Right kidney (tissue), 9 donors: ENCODE measurements at places on chromosomes 2 and 18.

- DNase-seq = no peak
Observed at GRCh38 chr2:239349453-239350135, 51.2 kb downstream of the HDAC4 start.

DNA sequence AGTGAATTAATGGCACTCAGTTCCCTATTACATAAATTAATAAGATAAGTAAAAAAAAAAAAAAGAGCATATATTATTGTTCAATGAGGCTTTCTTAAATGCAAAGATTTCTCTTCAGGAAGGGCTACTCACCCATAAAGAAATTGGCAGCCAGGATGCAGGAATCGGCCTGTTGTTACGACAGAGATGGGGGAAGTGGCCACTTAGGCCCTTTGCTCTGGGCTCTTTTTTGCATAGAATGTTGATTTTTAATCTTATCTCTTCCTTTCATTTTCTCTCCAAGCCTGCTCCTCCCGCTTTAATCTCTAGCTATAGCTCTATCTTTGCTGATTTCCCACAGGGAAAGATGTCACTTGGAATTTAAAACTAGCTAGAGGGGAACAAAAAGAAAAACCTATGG, 391.8 kb upstream of the CRIM1 start:
- DNase-seq = no peak

- DNase-seq = peak; percentile 38
Observed at GRCh38 chr2:81981585-81981984, 1677.0 kb upstream of the LRRTM1 start.

- DNase-seq = no peak
Observed at GRCh38 chr2:32474381-32474780, 117.6 kb downstream of the BIRC6 start.

- DNase-seq = no peak
Observed at GRCh38 chr2:70674636-70675430, 93.2 kb downstream of the ADD2 start.

DNA sequence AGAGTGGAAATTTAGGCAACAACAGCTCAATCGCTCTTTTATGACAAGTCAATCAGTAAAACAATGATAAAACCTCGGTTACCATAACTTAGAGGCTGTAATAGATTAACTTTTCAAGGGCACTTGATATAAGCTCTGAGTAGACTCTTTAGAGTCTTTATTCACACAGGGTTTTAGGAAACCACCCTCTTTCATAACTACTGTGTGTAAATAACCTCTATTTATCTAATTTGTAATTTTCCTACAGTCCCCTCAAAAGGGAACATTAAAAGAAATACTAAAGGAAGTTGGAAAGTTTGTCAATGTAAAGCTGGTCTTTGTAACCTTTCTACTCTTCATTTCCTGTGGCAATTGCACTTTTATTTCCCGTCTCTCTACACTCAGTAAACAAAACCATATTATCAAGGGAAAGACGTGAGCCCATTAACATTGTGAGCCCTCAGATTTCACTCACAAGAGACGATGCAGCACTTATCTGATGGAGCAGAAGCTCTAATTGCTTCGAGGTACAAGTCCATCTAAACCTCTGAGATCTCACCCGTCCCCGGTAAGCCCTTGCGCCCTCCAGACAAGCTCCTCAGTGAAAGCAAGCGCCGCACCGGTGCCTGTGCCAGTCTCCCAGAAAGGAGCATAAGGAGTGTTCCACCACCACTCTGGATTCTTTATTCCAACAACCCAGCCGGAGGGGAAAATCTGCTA, 1.1 kb upstream of the HOXD1 start:
- DNase-seq = no peak

DNA sequence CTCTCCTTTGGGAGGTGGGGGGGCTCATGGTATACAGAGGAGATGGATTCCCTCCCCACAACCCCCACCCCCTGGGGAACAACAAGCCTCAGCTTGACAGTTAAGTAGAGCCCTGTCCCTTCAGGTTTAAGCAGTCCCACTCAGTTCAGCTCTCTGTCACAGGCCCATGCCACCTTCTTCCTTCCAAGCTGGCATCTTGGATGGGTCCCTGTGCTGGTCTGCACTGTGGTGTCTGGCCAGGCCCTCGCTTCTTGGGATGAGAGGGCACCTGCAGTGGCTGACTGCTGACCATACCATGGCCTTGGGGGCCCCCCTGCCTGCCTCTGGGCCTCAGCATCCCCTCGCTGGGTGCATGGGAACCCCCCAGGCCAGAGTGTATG, 20.4 kb upstream of the GPR17 start:
- no peak for DNase-seq

DNA sequence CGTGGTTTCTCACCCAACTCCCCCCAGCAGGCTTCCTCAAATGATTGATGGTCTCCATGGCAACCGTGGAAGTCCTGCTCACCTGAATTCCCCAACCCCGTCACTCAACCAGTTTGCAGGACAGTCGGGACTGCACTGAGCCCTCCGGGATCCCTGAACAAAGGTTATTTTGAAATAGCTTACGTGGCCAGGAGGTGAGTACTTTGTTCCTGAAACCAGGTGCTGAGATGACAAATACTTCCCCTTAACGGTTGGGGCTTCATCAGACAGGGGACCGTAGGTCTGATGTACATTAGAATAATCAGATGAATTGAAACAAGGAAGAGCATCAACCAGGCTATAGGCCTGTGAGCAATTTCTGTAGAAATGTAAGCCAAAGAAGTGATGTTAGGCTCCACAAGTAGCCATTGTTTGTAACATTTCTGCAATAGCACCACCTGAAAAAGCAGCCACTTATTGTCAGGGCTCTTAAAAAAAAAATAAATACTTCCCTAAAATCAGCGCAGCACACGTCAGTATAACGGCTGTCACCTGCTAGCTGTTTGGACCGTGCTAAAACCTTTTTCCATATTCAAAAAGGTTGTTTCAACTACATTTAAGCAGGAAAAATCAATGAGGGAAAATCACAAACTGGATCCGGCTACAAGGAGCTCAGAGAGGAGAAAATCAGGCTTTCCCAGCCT, 206.4 kb upstream of the ID2 start:
- DNase-seq = no peak

GRCh38 chr18:31450409-31450808, 2.9 kb downstream of the DSG3 start:
- no peak for DNase-seq

DNA sequence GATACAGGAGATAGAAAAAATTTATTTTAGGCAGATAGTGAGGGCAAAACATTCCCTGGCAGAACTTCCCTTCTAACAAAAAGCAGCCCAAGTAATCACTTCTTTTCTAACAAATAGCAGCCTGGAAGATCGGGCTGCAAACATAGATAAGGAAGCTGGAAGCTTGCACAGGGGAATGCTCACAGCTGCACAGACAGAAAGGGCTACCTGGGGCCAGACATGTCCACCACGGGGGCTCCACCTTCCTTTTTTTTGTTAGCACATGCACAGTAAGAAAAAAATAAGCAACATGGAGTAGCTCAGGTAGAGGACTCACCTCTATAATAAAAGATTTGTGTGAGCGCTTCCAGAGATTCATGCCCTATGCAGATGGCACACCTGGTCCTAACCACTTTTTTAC, 420.5 kb downstream of the PTH2R start:
- no peak for DNase-seq

DNA sequence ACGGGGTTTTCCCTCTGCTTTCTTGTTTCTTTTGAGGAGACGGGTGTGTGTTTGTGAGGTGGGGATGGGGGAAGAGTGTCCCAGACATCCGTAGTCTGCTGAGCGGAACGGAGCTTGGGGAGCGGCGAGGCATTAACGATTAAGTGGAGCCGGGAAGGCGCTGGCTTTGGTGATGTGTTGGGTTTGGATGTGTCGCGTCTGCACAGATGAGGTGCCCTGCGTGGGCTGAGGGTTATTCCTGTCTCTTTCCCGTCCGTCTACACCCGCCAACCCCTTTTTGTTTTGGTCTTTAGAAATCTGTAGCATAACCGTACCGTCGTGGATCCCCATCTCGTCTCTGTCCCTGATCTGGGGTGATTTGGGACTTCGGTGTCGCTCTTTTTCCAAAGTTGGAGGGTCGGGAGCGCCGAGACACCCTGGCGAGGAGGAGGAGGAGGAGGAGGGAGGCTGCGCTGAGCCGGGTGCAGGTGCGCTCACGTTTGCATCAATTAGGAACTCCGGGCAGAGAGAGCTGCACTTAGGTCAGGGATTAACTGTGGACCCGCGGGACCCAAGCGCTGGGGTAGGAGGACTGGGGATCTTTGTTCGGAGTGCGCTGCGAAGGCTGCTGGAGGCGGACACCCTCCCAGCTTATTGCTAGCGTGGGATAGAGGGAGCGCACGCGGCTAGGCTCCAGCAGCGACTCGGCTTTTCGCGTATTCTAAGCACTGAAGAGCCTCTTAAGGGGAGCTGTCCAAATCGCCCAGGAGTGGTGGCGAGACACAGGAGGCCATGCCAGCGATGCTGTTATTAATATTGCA, 720.3 kb downstream of the DPP10 start:
- DNase-seq = peak; percentile 48

- DNase-seq = peak; percentile 76
Observed at GRCh38 chr18:12884406-12885323, 628 bp upstream of the PTPN2 start.

GRCh38 chr2:160255408-160255807, 55.3 kb upstream of the ITGB6 start:
- no peak for DNase-seq

- no peak for DNase-seq
Observed at GRCh38 chr18:46196627-46197243, 92.5 kb downstream of the HAUS1 start.

- no peak for DNase-seq
Observed at GRCh38 chr2:128263902-128264331, 54.8 kb downstream of the HS6ST1 start.

- DNase-seq = no peak
Observed at GRCh38 chr2:216903470-216903869, 43.6 kb upstream of the TNP1 start.

- peak; percentile 26 for DNase-seq
Observed at GRCh38 chr2:219073413-219074129, 12.8 kb upstream of the IHH start.
